ENCODE measurements at places on chromosomes 1 and 21. TPM values are rescaled to one million over a fixed set of nuclear protein-coding genes. Genes with fewer than 3 reads are reported as not detected.

DNA sequence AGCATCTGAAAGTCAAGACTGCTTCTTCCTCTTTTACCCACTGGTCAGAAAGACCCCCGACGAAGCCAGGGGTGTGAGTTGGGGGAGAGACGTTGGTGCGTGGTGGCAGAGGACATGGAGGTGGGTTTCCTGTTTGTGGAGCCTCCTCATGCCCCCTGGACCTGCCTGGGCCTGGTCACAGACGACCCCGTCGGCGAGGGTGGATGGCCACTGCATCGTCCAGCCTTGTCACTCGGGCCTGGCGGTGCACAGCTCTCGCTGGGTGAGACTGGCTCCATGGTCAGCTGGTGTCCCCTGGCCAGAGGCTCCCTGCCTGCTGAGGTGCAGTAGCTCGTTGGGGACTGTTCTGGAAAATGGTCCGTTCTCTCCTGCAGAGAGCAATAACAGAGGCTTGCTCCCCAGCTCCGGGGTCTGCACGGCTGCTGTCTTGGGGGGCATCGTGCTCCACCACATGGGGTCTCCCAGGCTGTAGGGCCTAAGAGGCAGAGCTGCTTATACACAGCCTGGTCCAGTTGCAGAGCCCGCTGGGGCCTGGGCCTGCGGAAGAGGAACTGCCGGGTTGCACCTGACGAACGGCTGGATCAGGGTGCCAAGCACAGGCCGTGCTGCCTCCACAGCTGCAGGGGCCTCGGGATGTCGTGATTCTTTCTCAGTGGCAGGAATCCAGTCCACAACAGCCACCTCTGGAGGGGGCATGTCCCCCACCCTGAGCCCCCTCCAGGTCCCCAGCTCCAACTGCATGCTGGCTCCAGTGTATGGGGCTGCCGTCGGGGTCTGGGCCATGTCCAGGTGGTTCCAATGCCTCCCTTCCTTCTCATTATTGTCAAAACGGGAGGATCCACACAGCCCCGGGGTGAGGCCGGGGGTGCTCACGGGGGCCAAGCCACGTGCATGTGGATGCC is 18.0 kb upstream of the ACTRT2 start:
- no peak for DNase-seq

Gene OR2L3
- total RNA-seq: not detected

DNA sequence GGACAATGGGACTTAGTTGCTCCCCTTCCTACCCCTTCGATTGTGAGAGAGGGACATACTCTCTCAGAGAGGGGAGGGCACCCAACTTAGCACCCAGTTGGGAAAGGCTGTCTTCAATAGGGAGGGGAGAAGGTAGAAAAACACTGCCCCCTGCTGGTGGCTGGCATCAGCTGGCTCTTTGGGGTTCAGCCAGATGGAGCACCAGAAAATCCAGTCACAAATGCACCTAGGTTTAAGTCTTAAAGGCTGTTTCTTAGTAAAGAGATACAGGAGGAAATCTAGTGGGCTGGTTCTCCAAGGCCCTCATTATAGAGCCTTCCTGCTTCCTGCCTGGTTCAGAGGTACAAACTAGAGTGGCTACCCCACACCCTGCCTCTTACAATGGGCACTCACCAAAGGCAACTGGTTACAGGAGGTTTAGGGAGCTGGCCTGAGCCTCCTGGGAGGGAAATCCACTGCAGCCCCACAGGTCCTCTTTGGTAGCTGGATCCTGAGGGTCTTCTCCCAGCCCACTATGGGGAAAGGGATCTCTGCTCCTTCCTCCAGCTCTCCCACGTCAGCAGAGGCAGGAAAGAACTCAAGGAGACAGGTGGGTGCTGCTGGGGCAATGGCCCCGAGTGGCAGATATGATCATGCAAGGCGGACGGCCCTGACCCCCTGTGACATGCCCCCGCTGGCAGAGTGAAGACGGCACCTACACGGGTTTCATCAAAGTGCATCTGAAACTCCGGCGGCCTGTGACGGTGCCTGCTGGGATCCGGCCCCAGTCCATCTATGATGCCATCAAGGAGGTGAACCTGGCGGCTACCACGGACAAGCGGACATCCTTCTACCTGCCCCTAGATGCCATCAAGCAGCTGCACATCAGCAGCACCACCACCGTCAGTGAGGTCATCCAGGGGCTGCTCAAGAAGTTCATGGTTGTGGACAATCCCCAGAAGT is 28.3 kb downstream of the EIF2D start:
- DNase-seq: peak; percentile 60

DNA sequence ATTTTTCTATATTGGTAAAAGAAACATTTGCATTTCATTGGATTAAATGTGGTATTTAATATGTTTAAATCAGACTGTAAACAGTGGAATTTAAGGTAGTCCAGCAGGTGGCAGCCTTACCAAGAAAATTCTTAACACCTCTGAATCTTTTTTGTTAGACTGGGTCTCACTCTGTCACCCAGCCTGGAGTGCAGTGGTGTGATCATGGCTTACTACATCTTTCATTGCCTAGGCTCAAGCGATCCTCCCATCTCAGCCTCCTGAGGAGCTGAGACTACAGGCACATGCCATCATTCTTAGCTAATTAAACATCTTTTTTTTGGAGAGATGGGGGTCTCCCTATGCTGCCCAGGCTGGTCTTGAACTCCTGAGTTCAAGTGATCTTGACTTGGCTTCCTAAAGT is 98.8 kb downstream of the RABGAP1L start:
- DNase-seq: peak; percentile 30

DNA sequence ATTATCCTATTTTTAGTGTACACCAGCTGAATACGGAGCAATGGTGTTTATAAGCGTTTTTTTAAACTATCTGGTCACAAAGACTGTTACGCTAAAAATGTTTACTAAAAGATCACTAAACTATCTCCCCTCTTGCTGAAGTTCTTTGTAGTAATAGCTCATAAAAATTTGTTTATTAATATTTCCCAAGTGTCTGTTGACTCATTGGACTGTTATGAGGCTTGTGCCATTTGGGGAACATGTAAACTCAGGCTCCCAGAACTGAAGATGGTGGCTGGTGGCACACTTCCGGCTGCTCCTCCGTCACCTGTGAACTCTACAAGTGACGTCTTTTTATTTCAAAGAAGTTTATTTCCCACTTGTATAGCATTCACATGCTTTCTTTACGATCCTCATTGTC is 46.3 kb downstream of the AIDA start:
- DNase-seq: peak; percentile 21

GRCh38 chr1:61332796-61333195 is 250.4 kb downstream of the NFIA start:
- no peak for DNase-seq

GRCh38 chr1:160522622-160523345 is at the start of gene SLAMF6:
Gene SLAMF6 (minus strand): TSS chr1:160523255. CDS start chr1:160523192, 63 bp downstream.
- DNase-seq: no peak

DNA sequence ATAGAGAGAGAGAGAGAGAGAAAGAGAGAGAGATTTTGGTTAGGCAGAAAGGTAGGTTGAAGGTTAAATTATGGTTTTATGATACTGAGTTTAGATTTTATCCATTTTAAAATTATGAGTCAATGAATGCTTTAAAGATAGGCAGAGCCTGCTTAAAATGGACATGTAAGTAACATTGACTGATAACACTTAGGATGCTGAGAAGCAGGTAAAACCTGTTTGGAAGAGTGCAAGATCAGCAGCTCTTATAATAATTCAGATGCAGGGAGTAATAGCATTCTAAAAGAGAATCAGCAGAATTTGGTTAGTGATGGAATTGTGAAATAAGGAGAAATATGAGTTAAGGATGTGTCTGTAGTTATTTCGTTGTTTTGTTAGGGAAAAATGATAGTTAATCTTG is 446.6 kb downstream of the PLA2G4A start:
- DNase-seq: no peak

GRCh38 chr1:180270530-180271271 is 40.6 kb downstream of the LHX4 start:
- DNase-seq: no peak

GRCh38 chr1:238450976-238451375 is 560.3 kb upstream of the ZP4 start:
- no peak for DNase-seq

- no peak for DNase-seq
These were observed at the start of gene ARHGEF16 for GRCh38 chr1:3453891-3454810. Gene ARHGEF16 (plus strand): TSS chr1:3454665. CDS start chr1:3463085, 8,420 bp downstream.

GRCh38 chr21:40404396-40404800 is 442.6 kb downstream of the DSCAM start:
- DNase-seq: no peak

- DNase-seq: no peak
These were observed 6.8 kb downstream of the C1orf167 start for GRCh38 chr1:11768821-11769220.

Gene TPTE
- total RNA-seq: not detected

DNA sequence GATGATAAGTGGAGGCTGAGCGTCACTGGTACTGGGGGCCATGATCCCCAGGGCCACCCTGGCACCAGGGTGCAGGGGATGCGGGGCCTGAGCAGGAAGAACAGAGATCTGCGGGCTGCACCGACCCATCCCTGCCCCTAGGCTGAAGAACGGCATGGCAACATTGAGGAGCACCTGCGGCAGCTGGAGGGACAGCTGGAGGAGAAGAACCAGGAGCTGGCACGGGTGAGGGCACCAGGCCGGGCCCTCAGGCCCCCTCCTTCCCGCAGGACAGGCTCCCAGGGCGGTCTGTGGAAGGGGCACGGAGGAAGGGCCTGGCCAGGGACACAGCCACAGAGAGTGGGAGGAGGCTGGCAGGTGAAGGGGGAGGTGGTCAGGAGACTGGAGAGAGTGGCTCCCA is 21.8 kb downstream of the PPFIA4 start:
- DNase-seq: no peak

- DNase-seq: no peak
These were observed 20.7 kb upstream of the ARHGEF16 start for GRCh38 chr1:3433596-3434320.

Gene TSACC
- not detected for total RNA-seq

GRCh38 chr1:108560189-108560873 is 431 bp downstream of the EEIG2 start:
- peak; percentile 21 for DNase-seq

DNA sequence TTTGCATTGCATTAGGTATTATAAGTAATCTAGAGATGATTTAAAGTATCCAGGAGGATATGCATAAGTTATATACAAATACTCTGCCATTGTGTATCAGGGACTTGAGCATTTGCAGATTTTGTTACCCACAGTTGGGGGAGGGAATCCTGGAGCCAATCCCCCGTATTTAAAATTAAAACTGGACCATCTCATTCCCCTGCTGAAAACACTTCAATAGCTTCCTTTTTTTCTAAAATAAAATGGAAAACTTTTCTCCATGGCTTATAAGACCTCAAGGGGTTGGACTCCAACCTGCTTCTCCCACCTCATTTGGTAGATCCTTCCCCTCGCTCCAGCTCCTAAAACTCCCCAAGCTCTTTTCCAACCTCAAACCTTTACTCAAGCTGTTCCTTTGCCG is 10.4 kb upstream of the CD34 start:
- DNase-seq: no peak

Gene KRTAP11-1
- not detected for total RNA-seq

Gene STYXL2
- total RNA-seq: 2.6 TPM

DNA sequence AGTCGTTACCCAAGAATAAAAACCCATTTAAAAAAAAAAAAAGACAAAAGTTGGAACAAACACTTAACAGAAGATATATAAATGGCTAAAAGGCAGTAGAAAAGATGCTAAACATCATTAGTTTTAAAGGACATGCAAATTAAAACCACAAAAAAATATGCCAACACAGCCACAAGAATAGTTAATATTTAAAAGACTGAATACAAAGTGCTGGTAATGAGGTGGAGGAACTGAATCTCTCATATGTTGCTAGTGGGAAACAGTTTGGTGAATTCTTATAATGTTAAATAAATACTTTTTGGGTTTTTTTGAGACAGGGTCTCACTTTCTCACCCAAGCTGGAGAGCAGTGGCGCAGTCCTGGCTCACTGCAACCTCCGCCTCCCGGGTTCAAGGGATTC is 10.0 kb downstream of the LRRC40 start:
- no peak for DNase-seq

DNA sequence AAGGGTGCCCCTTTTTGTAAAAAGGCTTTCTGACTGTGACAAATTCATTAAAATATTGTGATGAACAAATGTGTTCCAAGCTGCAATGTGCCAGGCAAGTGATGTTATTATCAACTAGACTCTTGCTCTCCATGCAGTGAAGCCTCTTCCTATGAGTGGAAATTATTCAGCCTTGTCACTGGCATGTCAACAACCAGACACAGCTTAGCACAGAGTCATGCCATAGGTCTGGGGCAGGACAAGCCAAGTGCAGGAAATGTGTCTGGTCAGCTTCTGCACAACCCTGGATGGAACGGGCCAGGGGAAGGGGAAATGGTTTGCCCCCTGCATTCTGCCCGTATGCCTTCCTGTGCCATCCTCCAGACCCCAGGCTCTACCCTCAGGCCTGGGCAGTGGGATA is 27.4 kb upstream of the GJA5 start:
- no peak for DNase-seq

Gene HHIPL2
- 1.4 TPM for total RNA-seq

DNA sequence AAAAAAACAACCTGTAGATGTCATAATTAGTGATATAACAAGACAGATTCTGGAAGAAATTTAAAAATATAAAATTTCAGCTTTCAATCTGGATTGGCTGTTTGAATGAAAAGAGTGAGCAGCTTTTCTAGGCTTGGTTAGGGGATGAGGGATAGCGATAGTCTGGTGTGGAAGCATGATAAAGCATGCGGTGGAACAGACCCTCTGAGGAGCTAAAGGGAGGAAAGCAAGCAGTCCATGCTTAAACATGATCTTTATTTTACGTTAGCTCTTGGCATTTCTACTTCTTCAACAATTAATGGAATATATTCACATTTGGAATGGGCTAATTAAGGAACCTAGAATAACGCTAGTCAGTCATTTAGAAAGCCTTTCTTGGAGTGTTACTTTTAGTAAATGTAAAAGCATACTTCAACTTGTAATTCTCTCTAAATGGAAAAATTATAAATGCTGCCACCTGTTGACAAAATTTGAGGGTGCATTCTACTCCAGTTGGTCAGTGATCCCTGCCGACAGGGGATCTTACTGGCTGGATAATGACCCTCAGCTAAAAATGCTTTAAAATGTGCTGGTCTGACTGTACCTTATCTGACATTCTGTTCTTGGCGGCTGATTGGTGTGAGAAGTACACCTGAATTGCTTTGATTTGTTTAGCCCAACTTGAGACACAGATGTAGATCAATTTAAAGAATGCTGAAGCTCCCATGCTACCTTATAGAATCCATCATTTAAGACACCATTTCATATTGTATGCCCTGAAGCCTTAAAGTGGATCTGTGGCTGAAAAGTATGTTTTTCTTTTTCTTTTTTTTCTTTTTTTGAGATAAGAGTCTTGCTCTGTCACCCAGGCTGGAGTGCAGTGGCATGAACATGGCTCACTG is 61.2 kb downstream of the AK4 start:
- DNase-seq: peak; percentile 40

All from LHCN-M2 (cell line).